ENCODE measurements at places on chromosomes 4 and X.

DNA sequence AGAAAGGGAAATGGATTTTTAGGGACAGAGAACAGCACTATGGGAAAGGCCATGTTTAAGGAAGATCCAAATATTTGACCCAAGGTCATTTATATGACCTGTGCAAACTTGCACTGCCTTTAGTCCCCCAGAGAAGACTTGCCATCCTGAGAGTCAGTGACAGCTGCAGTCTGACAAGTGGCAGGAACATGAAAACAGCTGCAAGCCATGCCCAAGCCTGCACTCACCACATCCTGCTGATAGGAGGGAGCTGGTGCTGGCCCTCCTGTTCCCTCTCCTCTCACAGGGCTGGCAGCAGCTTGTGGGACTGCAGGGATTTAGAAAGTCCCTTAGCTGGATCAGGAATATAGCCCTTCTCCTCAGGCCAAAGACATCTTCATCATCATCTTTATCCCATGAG, 187.7 kb downstream of the RAP1GDS1 start:
- no peak for DNase-seq

DNA sequence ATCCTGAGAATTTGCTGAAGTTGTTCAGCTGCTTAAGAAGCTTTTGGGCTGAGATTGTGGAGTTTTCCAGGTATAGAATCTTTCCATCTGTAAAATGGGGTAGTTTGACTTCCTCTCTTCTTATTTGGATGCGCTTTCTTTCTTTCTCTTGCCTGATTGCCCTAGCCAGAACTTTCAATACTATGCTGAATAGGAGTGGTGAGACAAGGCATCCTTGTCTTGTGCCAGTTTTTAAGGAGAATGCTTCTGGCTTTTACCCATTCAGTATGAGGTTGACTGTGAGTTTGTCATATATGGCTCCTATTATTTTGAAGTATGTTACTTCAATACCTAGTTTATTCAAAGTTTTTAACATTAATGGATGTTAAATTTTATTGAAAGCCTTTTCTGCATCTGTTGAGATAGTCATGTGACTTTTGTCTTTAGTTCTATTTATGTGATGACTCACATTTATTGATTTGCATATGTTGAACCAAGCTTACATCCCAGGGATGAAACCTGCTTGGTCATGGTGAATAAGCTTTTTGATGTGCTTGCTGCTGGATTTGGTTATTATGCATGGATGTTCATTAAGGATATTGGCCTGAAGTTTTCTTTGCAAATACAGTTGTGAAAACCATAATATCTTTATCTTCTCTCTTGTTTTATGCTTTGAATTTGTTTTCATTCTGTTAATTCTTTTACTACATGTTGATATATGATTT, 573.8 kb upstream of the NDST4 start:
- no peak for DNase-seq

- DNase-seq: no peak
Measured at GRCh38 chr4:137861682-137862081, 329.4 kb upstream of the PCDH18 start.

DNA sequence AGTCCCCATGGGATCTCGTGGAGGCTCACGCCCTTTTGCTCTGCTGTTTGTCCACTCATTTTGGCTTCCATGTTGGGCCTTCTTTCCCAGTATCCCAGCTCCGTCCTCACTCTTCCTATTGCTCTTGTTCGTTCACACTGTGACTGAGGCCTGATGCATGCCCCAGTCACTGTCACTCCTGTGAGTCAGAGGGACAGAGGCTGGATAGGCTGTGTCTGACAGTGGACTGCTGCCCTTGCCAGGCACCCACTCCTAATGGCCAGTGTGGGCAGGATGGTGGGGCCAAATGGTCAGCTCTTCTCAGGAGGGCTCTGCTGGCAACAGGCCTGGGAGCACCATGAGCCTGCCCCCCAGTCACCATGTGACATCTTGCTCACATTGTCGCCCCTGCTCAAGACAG, 40.0 kb downstream of the HADH start:
- no peak for DNase-seq

DNA sequence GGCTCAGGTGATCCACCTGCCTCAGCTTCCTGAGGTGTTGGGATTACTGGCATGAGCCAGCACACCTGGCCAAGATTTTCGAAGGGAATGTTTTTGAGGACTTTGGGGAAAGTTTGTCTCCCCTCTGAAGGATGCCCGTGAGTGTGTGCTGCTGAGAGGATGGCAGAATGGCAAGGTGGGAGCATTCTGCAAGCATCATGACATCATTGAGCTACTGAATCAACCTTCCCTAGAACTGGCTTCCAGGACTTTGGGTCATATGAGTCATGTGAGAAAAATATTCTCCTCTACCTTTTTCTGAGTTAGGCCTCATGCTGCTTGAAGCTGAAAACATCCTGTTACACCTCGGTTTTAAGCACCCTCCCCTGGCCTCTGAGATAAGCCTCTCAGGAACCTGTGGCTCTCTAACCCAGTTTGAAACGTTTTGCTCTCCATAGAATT, 31.0 kb downstream of the TMEM131L start:
- no peak for DNase-seq

- no peak for DNase-seq
Measured at GRCh38 chrX:74230094-74230493, 73.9 kb upstream of the ZCCHC13 start.

DNA sequence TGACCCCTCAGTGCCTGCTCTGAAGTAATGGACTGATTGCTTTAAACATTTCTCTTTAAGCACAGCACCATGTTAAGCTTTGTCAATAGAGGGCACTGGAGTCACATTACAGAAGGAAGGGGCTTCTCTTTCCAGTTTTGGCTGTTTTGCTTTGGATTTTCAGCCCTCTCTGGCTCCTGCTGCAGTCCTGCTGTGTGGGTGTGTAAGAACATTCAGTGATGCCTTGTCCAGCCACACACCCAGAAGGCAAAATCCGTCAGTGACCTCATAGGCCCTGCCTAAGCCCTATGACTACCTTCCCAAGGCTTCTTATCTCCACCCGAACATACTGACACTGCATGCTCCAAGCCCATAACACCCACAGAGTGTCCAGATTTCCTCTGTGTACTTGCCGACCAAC, 215.3 kb upstream of the CTSO start:
- DNase-seq: no peak

DNA sequence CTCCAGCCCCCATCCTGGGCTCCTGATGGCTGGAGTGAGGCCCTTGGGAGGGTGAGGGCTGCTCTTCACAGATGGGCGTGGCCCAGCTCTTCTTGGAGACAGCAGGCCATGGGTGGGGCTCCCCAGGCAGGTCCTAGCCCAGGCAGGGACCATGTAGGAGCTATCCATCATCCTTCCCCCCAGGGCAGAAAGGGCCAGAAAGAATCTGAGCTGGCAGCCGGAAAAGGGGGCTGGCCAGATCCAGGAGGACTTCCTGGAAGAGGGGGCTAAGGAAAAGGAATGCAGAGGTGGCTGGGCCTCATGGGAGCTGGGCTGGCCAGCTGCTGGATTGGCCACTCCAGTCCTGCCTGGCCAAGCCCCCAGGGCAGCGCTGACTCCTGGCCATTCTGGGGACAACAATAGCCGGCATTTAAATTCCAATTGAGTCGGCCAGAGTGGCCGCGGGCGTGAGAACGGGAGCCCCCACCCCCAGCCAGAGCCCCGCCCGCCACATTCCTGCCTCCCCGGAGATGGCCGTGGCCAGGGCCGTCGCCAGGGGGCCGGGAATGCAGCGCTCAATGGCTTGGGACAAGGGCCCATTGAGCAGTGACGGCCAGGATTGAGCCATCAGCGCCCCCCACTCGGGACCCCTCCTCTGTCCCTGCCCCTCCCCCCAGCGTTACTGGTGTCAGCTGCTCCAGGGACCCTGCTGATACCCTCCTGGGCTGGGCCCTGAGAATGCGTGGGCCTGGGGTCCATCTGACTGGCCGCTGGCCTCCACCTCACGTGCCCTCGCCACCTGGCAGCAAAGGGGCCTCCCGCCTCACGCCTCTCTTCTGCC, 15.1 kb upstream of the FGFR3 start:
- DNase-seq: no peak

- no peak for DNase-seq
Measured at GRCh38 chrX:84046403-84046984, 141.5 kb downstream of the RPS6KA6 start.
